ENCODE measurements at places on chromosomes 1 and 21.

- no peak for DNase-seq
Observed at GRCh38 chr21:45830720-45831366, 150.7 kb upstream of the COL6A1 start.

DNA sequence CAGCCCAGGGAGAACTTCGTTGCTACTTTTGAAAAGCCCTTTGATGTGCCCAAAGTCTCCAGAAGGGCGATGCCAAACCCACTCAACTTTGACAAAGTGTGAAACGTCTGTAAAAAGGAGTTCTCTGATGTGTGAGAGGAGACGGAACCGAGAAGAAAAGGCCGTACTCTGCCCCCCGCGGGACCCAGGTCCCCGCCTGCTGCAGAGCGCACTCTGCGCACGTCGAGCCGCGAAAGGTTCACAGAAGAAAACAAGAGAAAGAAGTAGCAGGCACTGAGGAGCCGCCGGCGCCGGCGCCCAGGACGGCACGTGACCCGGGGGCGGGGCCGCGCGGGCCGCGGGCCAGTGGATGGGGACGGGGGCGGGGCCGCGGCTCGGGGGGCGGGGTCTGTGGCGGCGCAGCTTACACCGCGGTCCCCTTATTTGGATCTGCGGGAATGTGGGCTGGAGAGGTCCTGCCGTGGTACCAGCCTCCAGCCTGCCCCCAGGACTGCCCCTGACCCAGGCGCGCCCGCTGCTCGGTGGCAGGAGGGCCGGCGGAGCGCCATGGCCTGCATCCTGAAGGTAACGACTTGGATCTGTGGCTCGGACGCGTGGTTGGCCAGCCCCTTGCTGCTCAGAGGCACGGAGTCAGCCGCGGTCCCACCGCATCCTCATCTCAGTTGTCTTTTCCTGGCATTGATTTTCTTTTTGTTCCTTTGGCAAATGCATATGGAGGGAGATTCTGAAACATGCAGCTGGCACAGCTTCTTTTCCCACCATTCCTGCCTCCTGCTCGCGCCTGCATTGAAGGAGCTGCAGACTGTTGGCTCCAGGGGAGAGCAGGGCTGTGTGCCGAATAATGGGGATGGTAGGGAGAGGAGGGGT is at the start of gene ST6GALNAC3:
Gene ST6GALNAC3 (plus strand): TSS at position 426 of the 867 bp plus-strand sequence.
- peak; percentile 70 for DNase-seq

DNA sequence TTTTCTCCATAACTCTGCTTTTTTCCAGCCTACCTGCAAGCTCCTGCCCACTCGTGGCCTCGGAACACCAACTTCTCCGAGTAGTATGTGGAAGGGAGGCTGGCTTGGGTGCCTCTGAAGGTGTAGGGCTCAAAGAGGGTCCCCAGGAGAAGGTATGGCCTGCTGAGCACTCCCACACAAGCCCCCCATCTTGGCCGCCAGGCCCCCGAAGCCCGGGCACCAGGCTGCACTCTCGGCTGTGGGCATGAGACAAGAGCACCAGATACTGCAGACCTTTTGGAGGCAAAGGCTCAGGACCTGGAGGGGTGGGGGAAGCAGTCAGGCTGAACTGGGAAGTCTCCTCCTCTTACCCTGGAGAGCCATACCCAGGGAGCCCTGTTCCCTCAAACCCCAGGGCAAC is 1.7 kb downstream of the ZNF692 start:
- no peak for DNase-seq

DNA sequence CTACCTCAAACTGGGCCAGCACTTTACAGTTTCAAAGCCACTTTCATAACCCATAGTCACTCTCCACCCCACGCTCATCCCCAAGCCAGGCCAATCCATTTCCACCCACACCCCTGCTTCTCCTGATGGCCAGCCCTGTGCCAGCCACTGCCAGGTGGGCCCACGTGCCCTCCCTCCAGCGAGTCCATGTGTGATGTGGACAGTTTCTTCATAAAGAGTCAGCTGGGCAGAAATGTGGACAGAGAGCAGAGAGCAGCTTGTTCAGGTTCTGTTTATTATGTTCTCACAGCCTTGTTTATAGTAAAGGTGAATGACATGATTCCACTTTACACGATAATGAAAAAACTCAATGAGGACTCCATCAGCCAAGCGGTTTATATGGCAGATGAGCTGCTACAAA is 37.4 kb upstream of the RGS16 start:
- DNase-seq: no peak

- no peak for DNase-seq
Observed at GRCh38 chr21:39097335-39097861, 85.9 kb downstream of the PSMG1 start.

DNA sequence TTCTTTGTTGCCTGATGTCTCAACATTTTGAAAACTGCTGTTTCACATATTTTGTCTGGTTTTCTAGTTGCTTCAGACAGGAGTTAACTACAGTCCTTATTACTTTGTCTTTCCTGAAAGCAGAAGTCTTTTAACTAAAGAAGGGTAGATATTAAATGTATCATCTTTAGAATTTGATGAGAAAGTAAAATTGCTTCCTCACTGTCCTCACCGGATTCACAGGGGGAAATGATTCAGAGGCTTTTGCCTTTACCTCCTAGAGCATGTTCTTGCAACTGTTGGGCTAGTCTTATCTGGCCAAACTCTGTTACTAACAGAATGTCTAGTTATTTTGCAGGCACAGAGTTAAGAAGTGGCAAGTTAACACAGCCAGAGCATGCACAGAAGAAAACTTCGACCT is 107.2 kb upstream of the VAV3 start:
- DNase-seq: no peak

DNA sequence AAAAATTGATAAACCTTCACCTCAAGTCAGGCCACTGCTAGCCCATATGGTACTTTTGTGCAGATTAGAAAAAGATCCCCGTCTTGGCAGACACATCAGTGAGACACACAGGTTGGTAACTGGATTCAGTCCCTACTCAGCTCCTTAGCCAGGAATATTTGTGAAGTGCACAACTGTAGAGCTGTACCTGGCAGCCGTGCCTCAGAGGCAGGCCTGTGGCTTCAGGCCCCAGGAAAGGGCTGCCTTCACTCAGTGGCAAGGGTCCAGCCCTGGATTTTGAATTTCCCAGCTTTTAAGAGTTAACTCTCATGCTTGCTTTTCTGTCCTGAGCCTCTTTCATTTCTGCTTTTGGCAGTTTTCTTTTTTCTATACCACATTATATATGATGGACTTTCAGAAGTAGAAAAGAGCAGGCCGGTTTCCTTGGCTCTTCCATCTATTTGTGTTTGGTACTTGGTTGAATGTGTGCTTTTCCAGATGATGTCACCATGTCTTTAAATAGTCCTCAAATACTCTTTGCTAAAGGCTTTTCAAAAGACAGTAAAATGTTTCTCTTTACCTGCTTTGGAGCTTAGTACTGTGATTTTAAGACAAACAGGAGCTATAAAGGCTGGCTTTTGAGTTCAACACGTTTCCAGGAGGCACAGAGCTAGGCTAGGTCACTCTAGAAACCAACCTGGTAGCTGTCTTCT is 186.6 kb downstream of the AK5 start:
- DNase-seq: no peak

- DNase-seq: no peak
Observed at GRCh38 chr1:97160818-97161217, 439.2 kb downstream of the PTBP2 start.

GRCh38 chr21:44868707-44869106 is 4.8 kb downstream of the PTTG1IP start:
- no peak for DNase-seq

DNA sequence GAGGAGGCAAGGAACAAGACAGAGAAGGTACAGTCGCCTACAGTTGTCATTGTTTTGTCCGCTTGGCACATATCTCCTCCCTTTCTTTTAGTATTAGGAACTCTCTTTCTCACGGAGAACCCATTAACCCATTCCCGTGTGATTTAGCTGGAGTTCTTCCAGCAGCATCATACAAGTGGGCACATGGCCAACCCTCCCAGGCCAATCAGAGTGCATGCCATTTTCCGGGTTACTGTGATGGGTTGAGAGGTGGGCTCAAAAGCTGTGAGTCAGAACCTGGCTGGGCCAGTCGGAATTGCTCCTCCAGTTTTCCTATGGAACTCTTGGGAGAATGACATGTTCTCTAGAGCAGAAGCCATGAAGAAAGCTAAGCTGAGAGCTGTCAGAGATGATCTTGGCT is 83.1 kb upstream of the SOD1 start:
- DNase-seq: no peak

DNA sequence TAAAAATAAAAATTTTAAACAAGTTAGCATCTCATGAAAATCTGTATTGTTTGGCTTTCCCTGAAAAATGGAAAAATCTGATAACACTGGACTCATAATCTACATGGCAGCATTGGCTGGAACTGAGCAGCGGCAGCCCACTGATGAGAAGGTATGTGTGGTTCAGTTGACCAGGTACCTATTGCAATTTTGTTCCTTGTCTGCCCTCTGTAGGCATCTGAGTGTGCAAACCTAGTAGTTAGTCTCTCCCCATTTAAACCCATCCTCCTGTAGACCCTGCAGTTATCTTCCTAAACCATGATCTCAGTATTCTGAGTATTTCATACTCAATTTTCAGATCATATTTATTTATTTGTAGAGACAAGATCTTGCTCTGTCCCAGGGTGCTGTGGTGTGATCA is 59.4 kb upstream of the SERBP1 start:
- no peak for DNase-seq

DNA sequence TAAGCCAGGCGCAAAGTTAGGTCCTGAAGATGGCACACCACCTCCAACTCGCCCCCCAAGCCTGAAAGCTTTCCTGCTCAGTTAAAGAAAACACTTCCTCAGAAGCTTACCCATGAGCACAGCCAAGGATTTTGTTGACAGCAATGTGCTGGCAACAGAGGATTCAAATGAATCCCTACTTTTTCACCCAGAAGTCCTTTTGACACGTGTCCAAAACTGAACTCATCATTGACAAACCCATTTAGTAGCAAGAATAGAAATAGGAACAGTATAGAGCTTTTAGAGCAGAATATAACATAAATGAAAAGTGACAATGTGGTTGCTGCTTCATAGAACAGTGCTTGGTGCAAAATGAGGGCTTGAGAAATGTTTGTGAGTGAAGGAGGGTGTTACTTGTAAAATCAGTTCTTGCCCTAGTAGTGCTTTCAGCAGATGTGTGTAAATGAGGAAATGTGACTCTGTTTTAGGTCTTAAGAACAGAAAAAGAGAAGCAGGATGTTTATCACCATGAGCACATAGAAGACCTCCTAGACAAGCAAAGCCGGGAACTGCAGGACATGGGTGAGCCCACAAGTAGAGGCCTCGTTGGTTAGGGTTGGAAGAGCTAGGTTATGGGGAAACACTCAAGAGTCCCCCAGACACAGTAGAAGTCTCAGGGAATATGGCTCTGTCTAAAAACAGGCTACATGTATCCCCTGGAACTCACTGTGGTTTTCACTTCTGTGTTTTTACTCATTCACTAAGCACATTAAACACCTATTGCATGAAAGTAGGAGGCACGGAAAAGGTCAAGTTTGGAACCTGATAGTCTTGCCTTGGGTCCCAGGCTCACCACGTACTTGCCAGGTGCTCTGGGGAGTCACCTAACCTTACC is 48.6 kb upstream of the TMEM125 start:
- no peak for DNase-seq

DNA sequence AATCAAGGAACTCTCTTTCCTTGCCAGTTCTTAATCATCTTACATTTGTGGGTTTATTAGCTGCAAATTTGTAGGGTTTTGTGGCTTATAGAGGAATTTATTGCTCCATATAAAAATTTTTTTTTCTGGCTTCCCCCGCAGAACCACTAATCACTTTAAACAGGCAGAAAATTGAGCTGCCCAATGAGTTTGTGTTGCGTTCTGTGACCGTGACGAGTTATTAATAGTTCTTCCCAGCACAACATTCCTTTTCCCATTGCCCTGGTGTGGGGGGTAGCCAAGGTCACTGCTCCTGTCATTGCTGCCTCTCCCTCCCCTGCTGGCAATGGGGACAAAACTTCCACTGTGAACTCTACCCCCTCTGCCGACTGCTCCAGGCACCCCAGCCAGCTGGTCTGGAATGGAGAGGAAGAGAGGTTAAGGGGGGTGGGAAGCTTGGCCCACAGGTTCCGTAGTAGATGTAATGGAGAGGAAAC is 55.1 kb downstream of the UBE2T start:
- DNase-seq: no peak

DNA sequence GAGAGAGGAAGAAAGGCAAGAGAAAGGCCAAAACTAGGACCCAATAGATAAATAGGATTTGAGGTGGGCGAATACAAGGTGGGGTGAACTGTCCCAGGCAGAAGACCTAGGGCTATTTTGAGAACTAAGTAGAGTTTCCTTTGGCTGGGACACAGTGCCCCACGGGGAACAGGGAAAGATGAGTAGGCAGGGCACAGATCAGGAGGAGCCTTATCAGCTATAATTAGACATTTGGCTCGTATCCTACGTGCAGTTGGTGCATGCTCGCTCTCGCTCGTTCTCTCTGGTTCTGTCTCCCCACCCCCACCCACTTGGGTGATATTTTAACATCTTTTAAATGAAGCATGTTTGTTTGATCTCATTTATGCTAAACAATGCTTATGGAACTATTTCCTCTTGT is 235.0 kb upstream of the JUN start:
- no peak for DNase-seq

- peak; percentile 38 for DNase-seq
Observed at GRCh38 chr1:206686478-206687249, 2.0 kb downstream of the MAPKAPK2 start.

GRCh38 chr1:42877380-42877779 is 31.0 kb downstream of the ZNF691 start:
- no peak for DNase-seq

GRCh38 chr1:161235957-161236775 is 1.8 kb downstream of the NR1I3 start:
- DNase-seq: no peak

- no peak for DNase-seq
Observed at GRCh38 chr21:15252431-15252830, 187.6 kb upstream of the NRIP1 start.

GRCh38 chr1:69528376-69528775 is 39.3 kb upstream of the LRRC7 start:
- DNase-seq: no peak

GRCh38 chr1:22485431-22485830 is 33.8 kb downstream of the ZBTB40 start:
- no peak for DNase-seq

DNA sequence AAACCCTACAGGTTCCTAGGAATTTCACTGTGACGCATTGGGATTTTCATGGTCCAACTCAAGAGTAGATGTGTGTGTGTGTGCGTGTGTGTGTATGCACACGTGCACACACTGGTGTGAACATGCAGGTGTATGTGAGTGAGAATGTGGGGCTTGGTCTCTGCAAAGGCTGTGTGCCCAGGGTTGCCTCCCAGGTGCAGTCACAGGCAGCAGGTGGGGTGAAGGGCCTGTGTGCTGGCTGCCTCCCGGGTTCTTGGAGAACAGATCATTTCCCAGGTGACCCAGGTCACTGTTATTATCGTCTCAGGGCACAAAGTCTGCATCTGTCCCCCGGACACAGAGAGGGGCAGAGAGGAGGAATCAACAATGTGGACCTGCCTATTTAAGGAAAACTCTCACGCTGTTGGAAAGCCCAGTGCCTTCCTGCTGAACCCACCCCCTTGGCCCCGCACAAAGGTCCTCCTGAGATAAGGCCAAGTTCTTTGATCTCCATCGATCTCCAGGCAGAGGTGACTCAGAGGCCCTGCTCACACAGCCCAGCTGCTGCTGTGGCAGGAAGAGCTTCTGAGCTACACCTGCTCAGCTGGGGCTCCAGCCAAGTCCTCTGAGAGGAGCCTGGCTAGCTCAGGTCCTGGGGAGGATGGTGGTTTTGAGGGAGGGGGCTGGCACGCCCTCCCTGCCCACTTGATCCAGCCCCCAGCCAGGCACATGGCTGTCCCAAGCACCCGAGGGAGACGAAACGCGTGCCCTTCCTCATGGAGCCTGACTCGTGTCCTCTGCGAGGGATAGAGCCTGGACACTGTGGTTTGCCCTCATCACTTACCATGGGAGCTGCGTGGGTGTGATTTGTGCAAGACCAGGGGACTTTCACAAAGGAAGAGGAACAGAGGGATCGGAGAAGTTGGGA is 134.0 kb upstream of the ARHGEF16 start:
- no peak for DNase-seq
